ENCODE measurements at places on chromosomes 7 and 10. TPM values are rescaled to one million over a fixed set of nuclear protein-coding genes. Genes with fewer than 3 reads are reported as not detected.

The ANXA8L1 gene
- polyA plus RNA-seq, result not detected

The MXI1 gene
- polyA plus RNA-seq, result 45.1 TPM

The CPEB3 gene
- polyA plus RNA-seq, result 3.3 TPM

The PTN gene
- polyA plus RNA-seq, result 176 TPM

The ACTL6B gene
- polyA plus RNA-seq, result not detected
